ENCODE measurements at places on chromosomes 3 and 15.
A peak's percentile ranks its signal among the peaks of the same experiment; 100 is the strongest.

DNA sequence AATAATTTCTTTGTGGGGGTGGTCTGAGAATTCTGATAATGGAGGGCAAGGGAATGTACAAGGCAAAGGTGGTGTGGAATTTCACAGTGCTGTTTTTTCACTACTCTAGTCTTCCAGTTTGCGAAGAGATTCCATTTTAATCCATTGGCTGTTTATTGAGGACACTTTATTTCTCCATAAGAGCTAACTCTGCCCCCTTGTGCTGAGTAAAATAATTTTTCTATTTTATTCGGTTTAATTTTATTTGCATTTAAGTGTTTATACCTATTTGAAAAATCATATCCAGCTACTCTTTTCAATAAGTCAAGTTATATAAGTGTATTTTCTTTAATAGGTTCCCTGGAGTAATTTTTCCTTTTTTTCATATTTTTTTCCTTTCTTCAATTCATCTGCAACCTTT, 840.1 kb downstream of the TUSC7 start:
- peak; percentile 10 for DNase-seq

DNA sequence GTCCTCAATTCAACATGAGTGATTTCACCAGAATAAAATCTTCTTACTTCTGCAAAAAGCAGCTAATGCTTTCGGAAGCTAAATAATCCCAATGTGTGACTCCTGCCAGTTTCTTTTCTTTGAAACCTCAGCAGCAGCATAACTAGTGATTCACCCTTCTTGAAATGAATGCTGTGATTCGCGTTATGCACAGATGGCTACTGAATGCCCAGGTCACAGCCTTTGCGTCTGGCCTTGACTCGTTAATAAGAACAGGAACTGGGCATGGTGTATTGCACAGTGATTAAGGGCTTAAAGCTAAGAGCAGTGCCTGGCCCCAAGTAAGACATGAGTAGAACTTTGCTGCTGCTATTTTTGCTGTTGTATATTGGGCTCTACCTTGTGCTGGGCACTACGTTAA, 19.0 kb downstream of the CGNL1 start:
- peak; percentile 74 for DNase-seq

DNA sequence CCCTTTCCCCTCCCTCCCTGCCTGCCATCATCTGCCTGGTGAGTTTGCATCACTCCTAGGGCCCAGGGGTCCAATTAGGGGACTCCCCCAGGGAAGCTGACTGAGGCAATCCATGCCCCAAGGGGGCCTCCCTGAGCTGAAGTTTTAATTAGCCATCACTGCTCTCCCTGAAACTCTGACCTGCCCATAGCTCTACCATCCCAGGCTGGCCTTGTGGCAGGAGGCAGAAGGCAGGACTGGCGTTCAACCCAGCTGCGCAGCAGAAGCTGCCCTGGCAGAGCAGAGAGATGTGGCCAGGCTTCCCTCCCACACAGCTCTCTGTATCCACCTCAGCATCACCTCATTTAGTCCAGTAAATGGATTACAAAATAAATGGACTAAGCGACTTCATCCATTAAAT, 7.7 kb upstream of the C15orf39 start:
- DNase-seq, result no peak

- peak; percentile 66 for DNase-seq
Observed at GRCh38 chr3:48015431-48016180, 610 bp downstream of the MAP4 start.

GRCh38 chr3:73745526-73746191, 120.9 kb upstream of the PDZRN3 start:
- no peak for DNase-seq

GRCh38 chr3:36812240-36812639, 47.9 kb upstream of the DCLK3 start:
- no peak for DNase-seq

DNA sequence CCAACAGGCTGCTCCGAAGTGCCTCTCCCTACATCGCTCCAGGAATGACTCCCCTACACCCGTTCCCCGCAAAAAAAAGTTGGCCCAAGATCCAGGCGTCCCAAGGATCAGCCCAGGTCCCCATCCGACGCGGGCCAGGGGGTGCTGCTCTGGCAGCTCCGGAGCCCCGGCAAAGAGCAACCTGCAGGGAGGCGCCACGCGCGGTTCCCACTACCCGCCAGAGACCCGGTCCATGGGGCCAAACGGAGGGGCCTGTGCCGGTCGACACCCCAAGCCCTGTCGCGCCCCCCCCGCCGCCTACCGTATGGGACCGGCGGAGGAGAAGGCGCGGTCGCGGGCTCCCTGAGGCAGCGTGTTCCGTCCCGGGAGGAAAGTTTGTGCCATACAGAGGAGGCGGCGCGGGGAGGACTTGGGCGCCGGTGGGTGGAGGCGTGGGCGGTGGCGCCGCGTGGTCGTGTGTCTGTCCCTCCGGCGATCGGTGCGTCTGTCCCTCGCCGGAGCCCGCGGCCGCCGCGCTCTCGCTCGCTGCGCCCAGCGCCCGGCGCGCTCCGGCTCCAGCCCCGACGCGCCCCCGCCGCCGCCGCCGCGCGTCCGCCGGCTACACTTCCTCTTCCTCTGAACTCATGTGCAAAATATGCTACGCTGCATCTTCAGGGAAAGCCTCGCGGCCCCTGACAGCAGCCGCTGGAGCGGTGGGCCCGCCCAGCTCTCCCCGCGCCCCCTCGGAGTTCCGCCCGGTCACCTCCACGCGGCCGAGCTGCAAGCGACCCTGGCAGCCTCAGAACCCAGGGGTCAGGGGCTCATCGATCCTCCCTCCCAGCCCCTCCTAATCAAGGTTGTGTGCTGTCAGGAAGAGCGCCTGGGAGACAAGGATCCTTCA, at the start of gene RFTN1:
RFTN1 (minus strand) TSS at position 559 of the 880 bp plus-strand sequence. CDS start 19,830 bp downstream, outside the sequence.
- DNase-seq, result peak; percentile 66

DNA sequence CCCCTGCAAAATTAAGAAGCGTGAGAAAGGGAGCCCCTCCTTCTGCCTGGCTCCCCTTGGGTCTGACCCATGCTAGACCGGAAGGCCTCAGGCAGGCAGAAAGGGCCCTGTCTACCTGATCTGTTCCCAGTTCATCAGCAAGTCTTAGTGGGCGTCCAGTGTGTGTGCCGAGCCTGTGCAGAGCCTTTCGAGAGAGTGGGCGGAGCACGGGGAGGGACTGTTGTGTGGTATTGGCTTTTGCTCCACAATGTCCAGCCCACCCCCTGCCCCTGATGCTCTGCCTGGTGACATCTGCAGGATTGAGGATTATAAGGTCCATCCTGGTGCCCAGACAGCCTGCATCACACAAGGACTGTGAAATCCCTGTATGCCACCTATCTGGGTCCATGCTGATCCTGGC, 82.9 kb downstream of the CHDH start:
- DNase-seq, result no peak

GRCh38 chr3:60636846-60637245, 614.4 kb downstream of the FHIT start:
- peak; percentile 9 for DNase-seq

GRCh38 chr3:16299746-16300145, 34.7 kb downstream of the OXNAD1 start:
- DNase-seq, result no peak

- peak; percentile 3 for DNase-seq
Observed at GRCh38 chr3:167350245-167350862, 29.7 kb downstream of the ZBBX start.

- peak; percentile 98 for DNase-seq
Observed at GRCh38 chr3:15287565-15288330, 44.6 kb downstream of the SH3BP5 start.

- no peak for DNase-seq
Observed at GRCh38 chr3:134647902-134648760, 2.7 kb downstream of the KY start.

DNA sequence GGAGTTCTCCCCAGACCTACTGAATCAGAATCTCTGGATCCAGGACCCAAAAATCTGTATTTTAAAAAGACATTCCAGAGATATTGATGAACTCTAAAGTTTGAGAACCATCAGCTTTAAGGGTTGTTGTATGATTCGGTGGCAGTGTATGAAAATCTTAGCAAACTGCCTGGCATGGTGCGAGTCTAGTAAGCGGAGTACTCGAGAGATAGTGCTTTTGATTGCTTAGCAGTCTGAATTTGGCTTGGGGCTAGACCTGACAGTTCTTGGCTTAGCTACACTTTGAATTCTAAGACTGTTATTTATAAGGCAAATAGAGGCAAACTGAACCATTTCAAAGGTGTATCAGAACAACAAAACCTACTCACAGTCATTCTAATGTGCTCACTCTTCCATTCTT, 329.0 kb downstream of the LPP start:
- no peak for DNase-seq

DNA sequence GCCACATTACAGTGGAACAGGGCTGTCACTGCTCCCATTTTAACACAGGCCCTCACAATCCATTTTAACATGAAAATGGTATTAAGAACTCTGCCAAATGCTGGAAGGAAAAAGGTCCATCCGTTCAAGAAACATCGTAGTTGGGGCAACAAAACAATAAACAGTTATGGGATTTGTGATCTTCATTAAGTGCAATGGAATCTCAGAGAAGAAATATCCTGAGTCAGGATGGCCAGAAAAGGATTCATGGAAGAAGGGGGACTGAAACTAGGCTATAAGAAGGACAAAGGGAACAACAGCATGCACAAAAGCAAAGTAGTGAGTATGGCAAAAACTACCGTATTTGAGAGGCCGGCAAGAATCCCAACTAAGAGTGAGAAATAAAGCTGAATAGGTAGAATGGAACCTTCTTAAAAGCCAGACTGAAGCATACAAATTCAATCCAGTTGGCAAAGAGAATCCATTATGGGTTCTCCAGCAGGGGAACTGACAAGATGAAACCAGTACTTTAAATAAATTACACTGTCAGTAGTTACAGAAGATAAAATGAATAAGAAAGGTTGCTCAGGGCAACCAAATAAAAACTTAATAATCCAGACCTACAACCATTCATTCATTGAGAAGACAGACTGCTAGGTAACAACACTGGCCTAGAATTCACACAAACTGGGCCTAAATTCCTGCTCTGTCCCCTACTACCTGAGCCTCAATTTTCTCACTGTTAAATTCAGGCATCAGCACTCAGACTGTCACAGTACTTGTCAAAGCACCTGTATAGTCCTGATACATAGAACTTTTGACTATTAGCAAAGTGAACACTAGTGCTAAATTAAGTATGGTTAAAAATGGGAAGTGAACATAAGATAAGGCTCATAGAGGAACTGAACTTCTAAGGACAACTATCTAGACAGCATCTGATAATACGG, 6.3 kb downstream of the TBL1XR1 start:
- peak; percentile 41 for DNase-seq

DNA sequence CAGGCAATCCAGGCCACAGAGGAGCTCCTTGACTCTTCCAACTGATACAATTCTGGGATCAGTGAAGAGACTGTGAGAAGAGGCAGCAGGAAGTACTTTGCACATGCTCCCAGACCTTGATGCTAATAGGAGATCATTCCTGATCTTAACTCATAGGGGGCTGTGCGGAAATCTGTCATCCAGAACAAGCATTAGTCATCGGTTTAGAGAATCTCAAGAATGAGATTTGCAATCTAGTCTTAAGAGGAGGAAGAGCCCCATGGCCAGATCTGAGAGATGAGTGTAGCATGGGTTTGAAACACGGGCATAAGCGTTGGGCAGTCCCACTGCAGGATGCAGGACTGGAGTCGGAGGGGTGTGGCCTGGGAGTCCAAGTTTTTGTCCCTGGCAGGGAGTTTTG, 1081.1 kb downstream of the NAALADL2 start:
- peak; percentile 46 for DNase-seq

DNA sequence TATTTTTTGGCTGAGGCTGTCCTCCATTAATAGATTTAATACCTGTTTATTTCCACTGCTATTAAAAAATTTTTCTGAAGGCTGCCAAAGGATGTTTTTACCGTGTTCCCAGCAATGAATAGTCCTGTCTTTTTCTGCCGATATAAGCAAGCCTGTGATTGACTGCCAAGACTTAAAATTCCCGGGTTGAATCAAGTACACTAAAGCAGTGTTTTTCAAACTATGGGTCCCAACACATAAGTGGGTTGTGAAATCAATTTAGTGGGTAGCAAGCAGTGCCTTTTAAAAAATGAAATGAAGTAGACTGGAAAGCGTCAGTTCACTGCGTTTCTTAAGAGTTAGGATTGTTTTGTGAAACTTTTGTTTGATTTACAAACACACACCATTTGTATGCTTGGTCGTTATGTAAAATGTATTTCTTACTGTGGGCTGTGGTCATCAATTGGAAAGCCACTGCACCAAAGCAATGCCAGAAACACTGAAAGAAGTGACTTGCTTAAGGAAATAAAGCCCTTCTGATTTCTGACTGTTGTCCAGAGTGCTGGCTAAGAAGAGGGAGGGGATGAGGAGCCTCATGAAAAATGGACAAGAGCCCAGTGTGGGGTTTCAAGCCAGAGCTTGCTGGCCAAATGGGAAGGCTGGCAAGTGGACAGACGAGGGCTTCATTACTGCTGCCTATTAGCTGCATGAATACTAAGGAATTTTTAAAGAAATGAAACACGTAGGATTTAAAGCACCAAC, 206.0 kb downstream of the THRB start:
- DNase-seq, result no peak

- no peak for DNase-seq
Observed at GRCh38 chr15:75669191-75669878, 21.6 kb downstream of the SNX33 start.

GRCh38 chr3:187628169-187628568, 42.0 kb downstream of the SST start:
- no peak for DNase-seq

GRCh38 chr3:7226393-7226792, 365.5 kb downstream of the GRM7 start:
- no peak for DNase-seq

DNA sequence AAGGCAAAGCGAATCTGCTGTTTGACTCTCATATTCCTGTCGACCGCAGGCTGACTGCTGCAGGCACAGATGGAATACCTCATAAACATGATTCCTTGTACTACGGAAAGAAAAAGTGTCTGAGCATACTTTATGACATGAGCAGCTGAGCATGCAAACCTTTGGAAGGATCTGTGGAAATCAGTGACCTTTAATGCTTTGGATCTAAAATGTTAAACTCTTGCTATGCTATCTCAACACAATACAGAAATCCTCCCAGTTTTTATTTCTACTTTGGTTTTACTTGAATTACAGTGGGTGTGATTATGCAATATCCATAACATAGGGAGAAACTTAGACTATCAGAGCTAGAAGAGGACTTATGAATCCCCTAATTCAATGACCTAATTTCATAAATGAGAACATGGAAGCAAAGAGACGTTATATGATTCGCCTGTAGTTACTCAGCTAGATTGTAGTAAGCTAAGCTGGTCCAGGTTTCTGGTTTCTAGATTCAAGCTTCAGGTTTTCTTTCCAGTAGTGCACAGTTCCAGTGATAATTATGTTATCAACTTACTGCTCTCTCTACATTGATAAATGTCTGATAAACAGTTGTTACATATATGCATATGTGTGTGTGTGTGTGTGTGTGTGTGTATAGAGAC, 127.6 kb upstream of the GBE1 start:
- no peak for DNase-seq

DNA sequence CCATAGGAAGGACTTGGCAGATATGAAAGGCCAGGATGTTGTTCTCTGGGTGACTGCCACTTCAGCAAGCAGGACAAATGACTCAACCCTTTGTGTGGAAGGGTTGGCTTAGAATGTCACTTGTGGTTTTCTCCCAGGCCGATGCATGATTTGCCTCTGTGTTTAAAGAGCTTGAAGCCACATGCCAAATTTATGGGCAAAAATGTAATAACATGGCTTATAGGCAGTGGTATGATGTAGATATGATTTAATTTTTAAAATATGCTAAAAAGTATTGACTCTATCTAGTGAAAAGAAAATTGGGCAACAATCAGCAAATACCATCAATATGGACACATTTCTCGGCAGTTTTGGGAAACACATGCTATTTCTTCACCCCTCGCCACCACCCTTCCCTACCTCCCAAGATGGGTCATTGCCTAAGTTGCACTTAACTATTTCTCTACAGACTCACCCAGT, 114.6 kb downstream of the CYP19A1 start:
- DNase-seq, result peak; percentile 55

All from choroid plexus epithelial cell (primary cell).